Suppressor macrophage treated with lipopolysaccharide for 4 hours (primary cell): ENCODE measurements at places on chromosomes 3 and 15.

DNA sequence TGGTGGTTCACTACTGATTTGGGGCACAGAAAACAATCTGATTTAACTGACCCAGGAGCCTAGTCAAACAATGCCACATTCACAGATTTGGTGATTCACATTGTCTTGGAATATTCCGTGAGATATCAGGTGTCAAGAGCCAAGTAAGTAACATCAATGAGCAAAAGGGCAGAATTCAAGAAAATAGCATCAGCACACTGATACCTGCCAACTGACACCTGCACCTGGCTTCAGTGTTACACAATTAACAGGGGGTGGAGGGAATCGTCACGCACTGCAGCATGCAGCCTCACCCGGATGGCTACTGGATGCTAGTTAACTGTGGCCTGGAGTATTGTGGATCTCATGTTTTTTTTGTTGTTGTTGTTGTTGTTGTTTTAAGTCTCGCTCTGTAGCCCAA is 17.6 kb downstream of the CCNL1 start:
- DNase-seq: no peak

- DNase-seq: no peak
These were observed 56.3 kb upstream of the TMCO5A start for GRCh38 chr15:37877851-37878741.

DNA sequence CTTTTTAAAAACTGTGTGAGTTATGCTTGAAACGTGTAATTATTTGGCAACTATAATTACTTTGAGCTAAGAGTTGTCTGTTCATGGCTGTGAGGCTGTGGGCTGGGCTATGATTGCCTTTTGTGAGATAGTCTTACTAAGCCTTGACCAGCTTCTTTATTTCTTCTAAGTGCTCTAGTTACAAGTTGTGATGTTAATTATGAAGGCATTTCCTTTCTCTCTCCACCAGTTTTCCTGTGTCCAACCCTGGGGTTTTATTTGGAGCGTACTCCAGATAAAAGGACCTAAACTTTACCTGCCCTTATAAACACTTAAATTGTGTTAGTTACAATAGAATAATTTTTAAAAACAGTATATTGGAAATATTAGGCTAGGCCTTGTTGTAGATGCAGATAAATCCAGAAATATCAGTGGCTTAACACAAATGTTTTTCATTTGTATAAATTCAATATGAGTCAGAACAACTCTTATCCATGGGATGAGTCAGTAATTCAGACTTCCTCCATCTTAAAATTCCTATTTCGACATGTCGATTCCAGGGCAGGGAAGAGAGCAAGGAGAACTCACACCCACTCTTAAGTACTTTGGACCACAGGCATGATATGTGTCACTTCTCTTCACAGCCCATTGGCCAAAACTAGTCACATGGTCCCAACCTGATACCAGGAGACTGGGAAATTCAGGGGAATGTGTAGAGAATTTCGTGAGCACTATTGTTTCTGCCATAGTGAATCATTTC is 17.0 kb downstream of the TMEM62 start:
- peak; percentile 52 for DNase-seq

DNA sequence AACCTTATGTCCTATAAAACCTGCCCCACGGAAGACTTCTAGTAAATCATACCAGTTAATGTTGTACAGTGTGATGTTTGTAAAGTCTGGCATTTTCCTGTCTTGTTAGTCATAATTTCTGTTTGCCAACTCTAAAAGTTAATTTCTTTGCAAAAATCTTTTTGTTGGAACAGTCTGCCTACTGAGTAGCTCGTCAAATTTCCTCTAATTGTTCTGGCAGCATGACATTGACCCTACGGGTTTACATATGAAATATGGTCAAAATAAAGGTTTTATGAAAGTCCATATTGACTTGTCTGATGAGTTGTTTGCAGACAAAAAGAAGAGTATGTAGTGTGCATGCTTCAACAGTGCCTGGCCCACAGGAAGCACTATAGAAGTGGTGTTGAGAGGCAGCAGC is 79.8 kb upstream of the SOX2 start:
- no peak for DNase-seq

DNA sequence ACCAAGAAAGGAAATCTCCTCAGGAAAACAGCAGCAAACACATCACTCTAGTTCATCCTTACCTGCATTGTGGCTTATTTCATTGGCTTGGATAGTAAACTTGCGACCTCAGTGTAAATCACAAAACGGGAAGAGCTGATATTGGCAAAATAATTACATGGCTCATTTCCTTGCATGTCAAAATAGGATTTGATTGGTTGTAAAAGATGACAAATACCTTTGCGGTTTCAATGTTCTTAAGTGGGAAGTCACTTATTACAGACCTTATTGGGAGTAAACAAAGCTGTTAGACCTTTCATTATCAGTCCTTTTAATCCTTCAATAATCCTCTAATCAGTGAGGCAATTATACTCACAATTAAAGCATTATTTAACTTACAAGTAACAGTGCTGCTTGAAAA is 590.6 kb downstream of the MAGI1 start:
- DNase-seq: no peak

- DNase-seq: no peak
These were observed 139.0 kb upstream of the NECTIN3 start for GRCh38 chr3:110932567-110932966.
